ENCODE measurements at places on chromosomes 4 and X.

DNA sequence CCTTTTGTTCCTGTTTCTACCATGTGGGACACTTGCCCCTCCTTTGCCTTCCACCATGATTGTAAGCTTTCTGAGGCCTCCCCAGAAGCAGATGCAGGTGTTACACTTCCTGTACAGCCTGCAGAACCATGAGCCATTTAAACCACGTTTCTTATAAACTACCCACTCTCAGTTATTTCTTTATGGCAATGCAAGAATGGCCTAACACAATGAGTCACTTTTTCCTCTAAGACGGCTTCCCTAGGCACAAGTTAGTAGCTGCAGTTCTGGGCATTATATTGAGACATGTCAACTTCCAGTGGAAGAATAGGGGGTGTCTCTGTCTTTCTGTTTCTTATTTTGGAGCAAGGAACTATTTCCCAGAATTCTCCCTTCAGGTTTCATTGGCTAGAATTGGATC lies 32.9 kb upstream of the DIPK2B start:
- H3K27ac ChIP-seq, result no peak overlapping the region
- peaks cover 22% of the 10 kb centered on the region for H3K4me1 ChIP-seq
- no peaks in the 10 kb centered on the region for H3K27me3 ChIP-seq
- peaks cover 2% of the 10 kb centered on the region for H3K36me3 ChIP-seq
- no peak for DNase-seq
- no peak overlapping the region for H3K4me3 ChIP-seq

GRCh38 chr4:102564399-102565059 lies 63.4 kb downstream of the NFKB1 start:
- peaks cover 71% of the 10 kb centered on the region for H3K4me1 ChIP-seq
- H3K4me3 ChIP-seq, result no peak overlapping the region
- H3K36me3 ChIP-seq, result peaks cover 77% of the 10 kb centered on the region
- no peaks in the 10 kb centered on the region for H3K27me3 ChIP-seq
- no peak overlapping the region for H3K27ac ChIP-seq

DNA sequence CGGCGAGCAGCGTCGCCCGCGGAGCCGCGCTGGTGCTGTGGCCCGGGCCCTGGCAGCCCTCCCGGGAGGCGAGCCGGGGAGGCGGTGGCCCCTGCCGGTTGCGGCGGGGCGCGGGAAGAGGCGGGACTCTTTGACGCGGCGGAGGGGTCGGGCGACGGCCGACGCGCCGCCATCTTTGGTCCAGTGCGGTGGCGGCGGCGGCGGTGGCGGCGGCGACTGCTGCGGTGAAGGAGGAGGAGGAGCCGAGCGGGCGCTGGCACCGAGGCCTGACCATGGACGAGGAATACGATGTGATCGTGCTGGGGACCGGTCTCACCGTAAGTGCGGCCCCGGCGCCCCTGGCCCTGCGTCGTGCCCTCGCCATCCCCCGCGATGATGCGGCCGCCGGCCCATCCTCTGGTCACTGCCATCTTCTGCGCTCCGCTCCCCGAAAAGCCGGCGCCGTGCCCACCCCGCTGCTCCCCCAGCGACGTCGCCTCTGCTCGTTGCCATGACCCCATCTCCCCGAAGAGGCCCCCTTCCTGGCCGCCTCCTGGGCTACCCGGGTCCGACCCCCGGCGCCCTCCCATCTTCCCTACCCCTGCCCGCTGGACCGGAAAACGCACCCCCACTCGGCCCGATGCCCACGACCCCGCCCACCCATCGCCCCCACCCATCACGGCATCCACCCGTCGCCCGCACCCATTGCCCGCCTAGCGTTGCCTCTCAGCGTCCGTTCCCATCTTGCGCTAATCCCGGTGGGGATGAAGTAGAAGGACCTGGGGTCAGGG lies at the start of gene GDI1:
TSS of gene GDI1 (plus strand) at position 172 of the 770 bp plus-strand sequence. CDS start at position 273, 101 bp downstream.
- H3K27ac ChIP-seq, result peak within 1 kb of the TSS; percentile 87
- H3K27me3 ChIP-seq, result no peaks in the 10 kb centered on the region
- DNase-seq, result peak; percentile 52
- peak within 1 kb of the TSS; percentile 81 for H3K4me3 ChIP-seq

DNA sequence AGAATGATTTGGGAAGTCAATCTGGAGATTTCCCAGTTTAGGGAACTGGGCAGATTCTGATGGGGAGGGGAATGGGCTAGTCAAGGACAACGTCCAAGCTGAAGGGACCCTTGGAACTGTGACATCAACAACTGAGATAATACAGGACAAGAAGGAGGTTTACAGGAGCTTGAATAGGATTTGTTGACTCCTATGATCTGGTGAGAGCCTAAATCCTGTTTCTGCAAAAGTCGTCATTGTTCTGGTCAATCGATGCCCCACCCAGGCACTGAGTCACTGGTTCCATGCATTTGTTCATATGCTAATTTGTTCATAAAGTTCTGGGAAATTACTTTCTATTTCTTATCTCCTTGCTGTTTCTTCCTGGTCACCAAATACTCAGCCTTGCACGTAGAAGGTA lies 15.3 kb upstream of the PDGFRA start:
- H3K27ac ChIP-seq, result no peak overlapping the region
- H3K36me3 ChIP-seq, result no peaks in the 10 kb centered on the region
- H3K27me3 ChIP-seq, result peaks cover 15% of the 10 kb centered on the region
- no peak overlapping the region for H3K4me3 ChIP-seq

GRCh38 chr4:66842026-66842723 lies 703.1 kb downstream of the CENPC start:
- H3K27ac ChIP-seq, result no peak overlapping the region
- H3K27me3 ChIP-seq, result no peaks in the 10 kb centered on the region
- no peak overlapping the region for H3K4me3 ChIP-seq
- H3K36me3 ChIP-seq, result no peaks in the 10 kb centered on the region
- DNase-seq, result no peak

- H3K27ac ChIP-seq, result no peak overlapping the region
- H3K4me3 ChIP-seq, result no peak overlapping the region
- peaks cover 2% of the 10 kb centered on the region for H3K4me1 ChIP-seq
- no peaks in the 10 kb centered on the region for H3K27me3 ChIP-seq
- DNase-seq, result peak; percentile 9
- H3K36me3 ChIP-seq, result no peaks in the 10 kb centered on the region
Measured at GRCh38 chr4:106266201-106266600, 49.8 kb downstream of the TBCK start.

- peak within 1 kb of the TSS; percentile 91 for H3K27ac ChIP-seq
- H3K27me3 ChIP-seq, result peaks cover 9% of the 10 kb centered on the region
- H3K4me1 ChIP-seq, result peaks cover 22% of the 10 kb centered on the region
- H3K36me3 ChIP-seq, result peaks cover 9% of the 10 kb centered on the region
Measured at GRCh38 chrX:130401415-130402207, at the start of gene RBMX2. Gene RBMX2, plus strand, starts transcription at chrX:130401987. Its CDS starts 46 bp downstream, at chrX:130402033.

DNA sequence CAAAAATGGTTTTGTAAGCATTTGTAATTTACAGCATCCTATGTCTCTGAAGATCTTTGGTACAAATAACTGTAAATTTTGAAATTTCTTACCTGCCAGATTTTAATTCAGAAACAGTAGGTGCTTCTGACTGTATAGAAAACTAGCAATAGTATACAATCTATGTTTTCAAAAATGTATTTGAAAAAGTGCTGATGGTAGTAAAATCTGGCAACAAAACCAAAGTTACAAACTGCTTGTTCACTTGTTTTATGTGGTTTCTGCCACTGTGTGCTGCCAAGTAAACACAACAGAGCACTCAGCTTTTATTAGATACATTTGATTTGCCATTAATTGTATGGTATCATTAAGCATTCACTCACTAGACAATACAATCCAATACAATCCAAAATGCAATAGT lies 206.1 kb downstream of the CPE start:
- no peak for DNase-seq
- no peak overlapping the region for H3K27ac ChIP-seq
- peaks cover under 1% of the 10 kb centered on the region for H3K27me3 ChIP-seq
- no peaks in the 10 kb centered on the region for H3K36me3 ChIP-seq
- H3K4me3 ChIP-seq, result no peak overlapping the region

- no peak for DNase-seq
- H3K27ac ChIP-seq, result no peak overlapping the region
- H3K4me1 ChIP-seq, result no peaks in the 10 kb centered on the region
Measured at GRCh38 chr4:84050015-84050414, 449.1 kb downstream of the NKX6-1 start.

- no peaks in the 10 kb centered on the region for H3K36me3 ChIP-seq
- no peaks in the 10 kb centered on the region for H3K27me3 ChIP-seq
- no peak overlapping the region for H3K27ac ChIP-seq
- no peak overlapping the region for H3K4me3 ChIP-seq
- H3K4me1 ChIP-seq, result no peaks in the 10 kb centered on the region
Measured at GRCh38 chrX:101785142-101785541, 125.5 kb upstream of the ARMCX2 start.

DNA sequence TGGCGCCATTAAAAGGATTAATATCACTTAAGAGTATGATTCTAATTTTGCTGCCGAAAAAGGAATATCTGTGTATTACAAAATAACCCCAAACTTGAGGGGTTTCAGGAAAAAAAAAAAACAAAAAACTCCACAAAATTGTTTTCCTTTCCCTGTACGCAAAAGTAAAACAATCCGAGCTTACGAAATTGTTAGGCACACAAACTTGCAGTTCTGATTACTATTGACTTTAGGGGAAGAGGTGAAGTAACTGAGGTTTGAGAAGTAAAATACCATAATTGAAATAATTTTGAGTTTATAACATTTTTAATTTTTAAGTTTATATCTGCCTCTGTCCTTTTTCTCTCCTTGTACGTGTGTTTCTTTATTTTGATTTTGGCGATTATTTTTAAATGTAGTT lies 64.8 kb downstream of the USP9X start:
- H3K4me1 ChIP-seq, result peaks cover 6% of the 10 kb centered on the region
- no peaks in the 10 kb centered on the region for H3K27me3 ChIP-seq
- DNase-seq, result no peak
- H3K27ac ChIP-seq, result no peak overlapping the region
- H3K36me3 ChIP-seq, result peaks cover 35% of the 10 kb centered on the region

- no peaks in the 10 kb centered on the region for H3K4me1 ChIP-seq
- no peaks in the 10 kb centered on the region for H3K27me3 ChIP-seq
- H3K4me3 ChIP-seq, result no peak overlapping the region
Measured at GRCh38 chr4:116223040-116223732, 862.2 kb downstream of the TRAM1L1 start.

GRCh38 chrX:134388161-134389109 lies 71.5 kb upstream of the HPRT1 start:
- no peaks in the 10 kb centered on the region for H3K4me1 ChIP-seq
- H3K27ac ChIP-seq, result no peak overlapping the region
- H3K27me3 ChIP-seq, result no peaks in the 10 kb centered on the region
- no peak for DNase-seq
- H3K36me3 ChIP-seq, result peaks cover 4% of the 10 kb centered on the region

DNA sequence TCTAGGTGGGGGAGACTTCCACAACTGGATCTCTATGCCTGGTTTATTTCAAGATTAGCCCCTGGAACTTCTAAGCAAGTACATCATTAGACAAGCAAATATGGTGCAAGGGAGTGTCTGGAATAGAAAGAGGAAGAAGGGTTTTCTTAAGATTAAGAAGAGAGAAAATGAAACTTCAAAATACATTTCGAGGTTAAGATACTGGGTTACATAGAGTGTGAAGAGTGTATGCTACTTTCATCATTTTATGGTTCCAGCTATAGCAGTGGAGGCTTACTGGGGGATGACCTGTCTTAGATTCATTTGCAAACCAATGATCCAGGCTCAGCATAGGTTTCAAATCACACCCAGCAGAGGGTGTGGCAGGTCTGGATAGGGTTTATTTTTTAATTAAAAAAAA lies 144.4 kb upstream of the GATB start:
- H3K4me1 ChIP-seq, result peaks cover 16% of the 10 kb centered on the region
- peaks cover 2% of the 10 kb centered on the region for H3K27me3 ChIP-seq
- H3K36me3 ChIP-seq, result peaks cover 7% of the 10 kb centered on the region
- H3K4me3 ChIP-seq, result no peak overlapping the region
- H3K27ac ChIP-seq, result no peak overlapping the region
- DNase-seq, result no peak

DNA sequence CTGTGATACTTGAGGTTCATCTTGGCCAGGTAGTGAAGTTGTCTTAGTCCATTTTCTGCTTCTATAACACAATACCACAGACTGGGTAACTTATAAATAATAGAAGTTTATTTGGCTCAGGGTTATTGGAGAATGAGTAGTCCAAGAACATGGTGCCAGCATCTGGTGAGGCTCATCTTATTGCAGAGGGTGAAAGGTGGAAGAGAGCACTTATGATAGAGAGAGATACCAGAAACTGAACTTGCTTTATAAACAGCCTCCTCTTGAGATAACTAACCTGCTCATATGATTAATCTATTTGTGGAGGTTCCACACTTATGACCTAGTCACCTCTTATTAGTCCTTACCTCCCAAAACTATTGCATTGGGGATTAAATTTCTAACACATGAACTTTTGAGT lies 1.6 kb downstream of the C4orf51 start:
- H3K4me3 ChIP-seq, result no peak overlapping the region
- H3K36me3 ChIP-seq, result no peaks in the 10 kb centered on the region
- no peak overlapping the region for H3K27ac ChIP-seq
- H3K4me1 ChIP-seq, result no peaks in the 10 kb centered on the region

DNA sequence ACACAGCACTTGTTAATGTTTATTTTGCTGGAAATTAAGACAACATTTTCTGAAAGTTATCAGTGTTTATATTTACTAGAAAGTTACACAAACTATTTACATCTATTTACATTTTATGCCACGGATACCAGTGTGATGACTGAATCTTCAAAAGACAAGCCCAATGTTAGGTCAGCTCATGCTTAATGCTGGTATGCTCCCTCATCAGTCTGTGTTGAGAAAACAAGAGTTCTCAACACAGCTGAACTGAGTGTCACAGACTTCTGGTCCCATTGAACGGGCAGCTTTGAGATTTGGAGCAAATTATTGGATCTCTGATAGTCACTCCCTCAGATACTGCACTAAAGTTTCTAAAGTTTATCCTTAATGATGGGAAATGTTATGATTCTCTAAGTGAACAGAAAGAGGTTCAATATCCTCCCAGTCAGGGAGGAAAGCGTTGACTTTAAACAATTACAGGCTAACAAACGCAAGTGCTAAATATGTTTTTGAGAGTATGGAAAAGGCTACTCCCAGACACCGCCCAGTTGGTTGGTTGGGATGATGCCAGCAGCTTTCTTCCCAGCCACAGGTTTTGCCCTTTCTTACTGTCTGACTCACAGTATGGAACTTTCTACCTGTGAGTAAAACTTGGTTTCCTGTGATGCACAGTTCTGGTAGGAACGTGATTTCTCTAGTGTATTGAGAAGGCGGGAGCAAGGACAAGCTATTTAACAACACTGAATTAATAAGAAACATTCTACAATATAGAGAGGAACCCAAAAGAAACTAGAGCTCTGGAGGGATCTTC lies 1293.6 kb upstream of the TENM3 start:
- DNase-seq, result no peak
- H3K4me3 ChIP-seq, result no peak overlapping the region
- no peaks in the 10 kb centered on the region for H3K4me1 ChIP-seq

DNA sequence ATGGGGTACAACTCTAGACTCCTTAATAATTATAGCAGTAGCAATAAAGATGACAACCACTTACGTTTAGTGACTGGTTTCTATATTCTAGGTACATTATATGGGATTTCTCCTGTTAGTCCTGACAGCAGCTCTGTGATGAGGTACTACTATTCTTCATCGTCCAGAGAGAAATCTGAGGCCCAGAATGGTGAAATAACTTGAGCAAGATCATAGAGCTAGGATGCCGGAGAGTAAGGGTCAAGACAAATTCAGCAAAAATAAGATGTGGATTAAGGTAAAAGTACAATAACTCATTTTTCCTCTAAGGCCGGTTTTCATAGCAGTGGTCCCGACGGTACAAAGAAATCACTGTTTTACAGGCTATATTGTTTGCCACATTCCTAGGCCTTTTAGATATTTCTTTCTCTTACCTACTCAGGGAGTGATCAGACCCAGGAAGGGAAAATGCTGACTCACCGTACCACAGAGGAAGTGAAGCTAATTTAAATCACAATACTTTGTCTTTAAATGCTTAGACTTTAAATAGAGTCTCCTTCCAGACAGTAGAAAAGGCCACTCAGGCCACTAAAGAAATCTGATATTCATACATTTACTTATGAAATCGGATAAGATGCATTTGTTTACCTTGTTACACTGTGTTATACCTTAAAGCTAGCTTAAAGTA lies 2023.0 kb upstream of the AGA start:
- H3K27ac ChIP-seq, result no peak overlapping the region
- no peaks in the 10 kb centered on the region for H3K27me3 ChIP-seq
- H3K4me3 ChIP-seq, result no peak overlapping the region
- H3K36me3 ChIP-seq, result no peaks in the 10 kb centered on the region
- no peak for DNase-seq
